Astrocyte (in vitro differentiated cells and primary cell): ENCODE measurements at places on chromosomes 2 and 18.

GRCh38 chr2:88770016-88770415 lies 78.5 kb downstream of the RPIA start:
- DNase-seq: no peak

GRCh38 chr18:47946889-47947288 lies 16.4 kb upstream of the SMAD2 start:
- DNase-seq: no peak

DNA sequence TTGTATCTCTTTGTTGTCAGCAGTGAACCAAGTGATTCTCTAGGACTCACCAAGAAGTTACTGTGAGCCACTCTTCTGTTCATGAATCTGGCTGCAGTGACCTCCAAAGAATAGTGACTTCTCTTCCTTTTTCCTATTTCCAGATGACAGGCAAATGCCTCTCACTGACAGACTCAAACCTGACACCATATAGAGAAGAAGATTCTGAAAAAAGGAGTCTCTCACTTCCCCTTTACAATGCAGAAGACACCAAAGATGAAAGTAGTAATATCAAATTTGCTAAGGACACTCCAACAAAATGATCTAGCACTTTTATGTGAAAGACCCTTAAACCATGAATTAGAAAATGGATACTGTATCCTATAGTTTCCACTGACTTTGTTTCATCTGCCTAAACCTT lies 44.4 kb upstream of the SETBP1 start:
- no peak for DNase-seq

DNA sequence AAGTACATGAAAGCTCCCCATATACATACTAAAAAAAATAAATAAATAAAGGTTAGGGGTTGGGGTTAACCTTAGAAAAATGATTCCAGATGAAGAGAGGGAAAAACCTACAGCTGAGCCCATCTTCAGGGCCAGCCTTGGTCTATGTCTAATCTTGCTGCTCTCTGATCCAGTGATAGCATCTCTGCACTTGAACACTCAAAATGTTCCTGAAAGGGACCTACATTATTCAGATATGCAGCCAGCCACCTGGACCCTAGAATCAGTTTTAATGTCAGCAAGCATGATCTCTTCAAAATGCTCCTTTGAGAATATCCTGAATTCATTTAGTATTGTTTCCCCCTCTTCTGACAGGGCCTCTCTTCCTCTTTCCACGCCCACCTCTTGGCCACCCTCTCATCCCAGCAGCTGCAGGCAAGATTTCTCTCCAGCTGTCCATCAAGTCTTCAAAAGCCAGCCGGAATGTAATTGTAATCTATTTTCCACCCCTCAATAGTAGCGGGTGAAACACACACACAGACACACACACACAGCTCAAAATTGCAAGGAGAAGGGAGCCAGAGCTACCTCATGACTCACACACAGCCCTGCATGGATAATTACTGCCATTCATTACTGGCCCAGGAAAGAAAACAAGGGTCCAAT lies 135.5 kb downstream of the MYO3B start:
- DNase-seq: peak; percentile 59

DNA sequence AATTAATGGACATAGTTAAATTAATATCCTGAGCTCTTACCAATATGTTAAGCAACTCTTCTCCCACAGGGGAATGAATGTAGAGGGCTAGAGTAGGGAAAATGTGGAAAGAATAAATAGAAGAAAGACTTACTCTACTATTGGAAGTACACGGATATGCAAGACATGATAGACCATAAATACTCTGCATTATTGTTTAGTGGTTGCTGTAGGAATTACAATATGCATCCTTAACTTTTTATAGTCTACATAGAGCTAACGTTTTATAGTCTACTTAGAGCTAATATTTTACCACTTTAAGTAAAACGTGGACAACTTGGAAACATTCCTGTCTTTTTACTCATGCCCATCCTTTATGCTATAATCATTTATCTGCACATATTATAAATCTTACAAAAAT lies 163.8 kb upstream of the GALNT5 start:
- DNase-seq: no peak

DNA sequence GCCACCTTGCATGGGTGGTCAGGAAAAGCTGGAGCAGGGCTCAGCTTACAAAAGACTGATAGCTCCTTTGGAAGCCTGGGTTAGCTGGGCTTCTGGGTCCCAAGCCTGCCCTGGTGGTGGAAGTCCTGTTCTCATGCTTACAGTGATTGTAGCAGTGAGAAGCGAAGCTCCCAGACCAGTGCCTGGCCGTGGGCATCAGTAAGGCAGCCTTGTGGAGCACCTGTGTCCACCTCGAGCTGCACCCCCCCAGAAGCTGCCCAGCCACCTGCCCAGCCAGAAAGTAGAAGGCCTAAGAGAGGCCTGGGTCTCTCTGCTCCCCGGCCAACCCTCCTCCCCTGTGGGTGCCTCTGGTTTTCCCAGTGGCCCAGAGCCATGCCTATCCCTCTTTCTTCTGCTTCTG lies 10.5 kb downstream of the GLI2 start:
- DNase-seq: no peak

DNA sequence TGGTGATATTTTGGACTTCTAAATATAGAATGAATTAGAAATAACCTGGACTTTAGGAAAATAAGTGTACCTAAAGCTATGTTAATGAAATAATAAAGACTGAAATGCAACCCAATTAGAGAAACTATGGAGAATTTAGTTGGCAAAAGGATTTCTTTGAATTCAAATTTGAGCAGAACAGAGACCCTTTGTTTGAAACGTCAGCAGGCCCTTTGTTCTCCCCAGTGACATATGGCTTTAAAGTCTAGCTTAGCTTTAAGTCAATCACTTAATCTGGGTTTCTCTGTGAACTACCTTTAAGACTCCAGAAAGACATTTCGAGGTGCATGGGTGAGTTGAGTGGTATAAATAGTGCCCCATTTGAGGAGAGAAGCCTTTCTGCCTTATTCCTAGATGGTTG lies 130.5 kb upstream of the CREB1 start:
- DNase-seq: no peak
